ENCODE measurements at places on chromosomes 16 and 17. TPM values are rescaled to one million over a fixed set of nuclear protein-coding genes. Genes with fewer than 3 reads are reported as not detected.
A peak's percentile ranks its signal among the peaks of the same experiment; 100 is the strongest.

- DNase-seq = no peak
Measured at GRCh38 chr17:77604301-77604972, 354.1 kb upstream of the TNRC6C start.

DNA sequence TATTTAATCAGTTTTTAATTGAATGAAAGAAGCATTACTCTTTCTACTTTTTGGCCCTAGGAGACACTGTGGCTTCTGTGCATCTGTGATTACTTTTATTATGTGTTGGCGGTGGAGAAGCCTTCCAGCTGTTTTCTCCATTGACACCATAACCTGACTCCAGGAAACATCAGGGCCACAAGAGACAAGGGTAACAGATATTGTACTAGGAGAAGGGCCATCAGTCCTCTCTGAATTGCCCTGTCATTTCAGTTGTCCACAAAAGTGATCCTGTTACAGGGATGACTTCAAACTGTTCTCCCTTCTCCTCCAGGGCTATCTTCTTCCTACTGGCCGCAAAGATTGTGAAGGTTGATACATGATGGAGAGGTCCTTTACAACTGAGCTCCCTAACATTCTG lies 14.6 kb downstream of the KRT39 start:
- DNase-seq = no peak

GRCh38 chr16:26765087-26765486 lies 301.6 kb upstream of the C16orf82 start:
- peak; percentile 29 for DNase-seq

DNA sequence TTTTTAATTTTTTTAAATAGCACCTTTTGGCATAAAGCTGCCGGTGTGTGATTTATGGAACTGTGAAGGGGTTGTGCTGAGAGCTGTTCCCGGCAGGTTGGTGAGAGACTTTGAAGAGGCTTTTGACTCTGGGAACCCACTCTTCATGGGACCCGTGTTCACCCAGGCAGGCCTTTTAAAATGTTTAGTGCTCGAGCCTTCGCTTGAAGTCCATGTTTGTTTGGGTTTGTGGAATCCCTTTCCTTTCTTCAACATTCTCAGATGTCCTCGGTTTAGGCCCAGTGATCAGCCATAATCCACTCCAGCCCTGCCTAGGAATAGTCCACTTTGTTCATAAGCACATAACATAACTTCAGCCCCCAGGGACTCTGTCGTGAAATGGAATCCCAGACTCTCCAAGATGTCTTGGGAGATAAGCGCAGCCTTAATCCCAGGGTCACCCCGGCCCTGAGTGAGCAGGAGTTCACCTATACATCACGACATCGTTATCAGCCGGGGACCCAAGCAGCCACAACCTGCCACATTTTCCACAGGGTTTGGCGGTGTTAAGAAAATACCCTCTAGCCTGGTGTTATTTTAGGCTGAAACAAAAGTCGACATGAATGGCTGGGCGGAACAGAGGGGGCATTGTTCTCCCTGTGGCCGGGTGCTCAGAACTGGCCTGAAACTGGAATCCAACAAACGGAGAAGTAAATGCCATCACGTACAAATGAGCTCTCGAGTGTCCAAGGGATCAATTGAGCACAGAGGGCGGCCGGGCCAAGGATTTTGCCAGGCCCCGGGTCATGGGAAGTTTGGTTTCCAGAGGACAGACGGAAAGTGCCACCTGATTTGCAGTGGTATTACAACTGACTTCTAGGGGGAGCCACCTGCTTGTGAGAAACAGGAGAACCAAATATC lies 145.7 kb upstream of the IRX3 start:
- no peak for DNase-seq

DNA sequence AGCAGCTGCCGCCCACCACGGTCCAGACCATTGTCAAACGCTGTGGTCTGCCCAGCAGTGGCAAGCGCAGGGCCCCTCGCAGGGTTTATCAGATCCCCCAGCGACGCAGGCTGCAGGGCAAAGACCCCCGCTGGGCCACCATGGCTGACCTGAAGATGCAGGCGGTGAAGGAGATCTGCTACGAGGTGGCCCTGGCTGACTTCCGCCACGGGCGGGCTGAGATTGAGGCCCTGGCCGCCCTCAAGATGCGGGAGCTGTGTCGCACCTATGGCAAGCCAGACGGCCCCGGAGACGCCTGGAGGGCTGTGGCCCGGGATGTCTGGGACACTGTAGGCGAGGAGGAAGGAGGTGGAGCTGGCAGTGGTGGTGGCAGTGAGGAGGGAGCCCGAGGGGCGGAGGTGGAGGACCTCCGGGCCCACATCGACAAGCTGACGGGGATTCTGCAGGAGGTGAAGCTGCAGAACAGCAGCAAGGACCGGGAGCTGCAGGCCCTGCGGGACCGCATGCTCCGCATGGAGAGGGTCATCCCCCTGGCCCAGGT lies 13.0 kb downstream of the SLC52A1 start:
- DNase-seq = no peak

RBFOX1 gene
- not detected for total RNA-seq

DNA sequence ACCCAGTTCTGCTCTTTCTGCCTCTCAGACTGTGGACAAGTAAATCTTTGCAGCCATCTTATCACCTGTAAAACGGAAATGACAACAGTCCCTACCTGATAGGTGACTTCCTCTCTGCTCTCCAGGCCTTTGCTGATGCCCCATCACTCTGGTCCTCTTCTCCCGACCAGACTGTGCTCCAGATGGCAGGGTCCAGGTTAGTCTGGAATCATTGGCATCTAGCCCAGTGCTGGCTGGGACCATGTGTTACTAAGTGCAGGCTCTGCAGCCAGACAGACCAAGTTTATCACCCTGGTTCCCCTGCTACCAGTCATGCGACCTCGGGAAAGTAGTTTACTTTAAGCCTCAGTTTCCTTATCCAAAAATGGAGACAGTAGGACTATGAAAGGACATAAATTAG lies 1.8 kb upstream of the NUBP1 start:
- DNase-seq = no peak

UMOD gene
- not detected for total RNA-seq

DNA sequence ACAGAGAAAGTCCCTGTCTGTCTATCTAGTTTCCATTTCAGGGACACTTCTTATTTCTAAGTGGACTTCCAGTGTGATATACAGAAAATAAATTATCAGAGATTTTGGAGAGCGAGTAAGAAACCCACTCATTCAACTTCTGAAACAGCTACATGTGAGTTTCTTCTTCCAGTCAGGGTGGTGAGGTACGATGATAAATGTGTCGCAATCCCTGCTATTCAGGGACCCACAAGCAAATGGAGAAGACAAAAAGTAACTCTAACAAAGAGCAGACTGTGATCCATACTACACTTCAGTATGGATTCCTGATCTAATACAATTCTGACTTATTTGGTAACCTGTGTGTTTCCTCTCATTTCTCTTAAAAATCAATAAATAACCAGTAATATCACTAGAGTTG lies 16.8 kb downstream of the CNTNAP4 start:
- no peak for DNase-seq

GRCh38 chr16:50814052-50814451 lies 72.2 kb downstream of the CYLD start:
- no peak for DNase-seq

DNA sequence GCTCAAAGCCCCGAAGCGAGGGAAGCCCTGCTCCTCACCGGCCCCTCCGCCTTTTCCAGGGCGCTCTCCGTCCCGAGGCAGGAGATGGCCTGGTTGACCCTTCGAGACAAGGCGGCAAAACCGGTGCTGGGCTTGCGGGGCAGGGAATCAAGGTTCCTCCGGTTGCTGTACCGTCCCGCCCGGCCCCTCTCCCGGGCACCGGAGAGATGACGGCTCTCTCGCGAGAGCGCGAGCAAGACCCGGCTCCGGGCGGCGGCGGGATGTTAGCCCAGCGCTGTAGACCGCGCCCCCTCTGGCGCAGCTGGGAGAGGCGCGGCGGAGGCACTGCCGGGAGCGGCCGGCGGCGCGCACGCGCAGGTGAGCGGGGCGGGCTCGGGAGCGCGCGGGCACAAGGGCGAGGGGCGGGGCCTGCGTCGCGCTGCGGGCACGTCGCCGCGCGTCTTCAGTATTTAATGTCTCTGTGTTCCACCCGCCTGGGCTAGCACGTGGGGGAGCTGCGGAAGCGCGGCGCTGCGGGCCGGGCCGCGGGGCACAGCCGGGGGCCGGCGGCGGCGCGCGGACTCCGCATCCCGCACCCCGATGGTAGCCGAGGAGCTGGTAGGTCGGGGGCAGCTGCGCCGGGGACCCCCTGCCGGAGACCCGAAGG lies at the start of gene AKAP1:
AKAP1 (plus strand) TSS at position 445 of the 646 bp plus-strand sequence. CDS start 20,219 bp downstream, outside the sequence.
- peak; percentile 95 for DNase-seq

HSD17B1 gene
- total RNA-seq = 0.49 TPM

DNA sequence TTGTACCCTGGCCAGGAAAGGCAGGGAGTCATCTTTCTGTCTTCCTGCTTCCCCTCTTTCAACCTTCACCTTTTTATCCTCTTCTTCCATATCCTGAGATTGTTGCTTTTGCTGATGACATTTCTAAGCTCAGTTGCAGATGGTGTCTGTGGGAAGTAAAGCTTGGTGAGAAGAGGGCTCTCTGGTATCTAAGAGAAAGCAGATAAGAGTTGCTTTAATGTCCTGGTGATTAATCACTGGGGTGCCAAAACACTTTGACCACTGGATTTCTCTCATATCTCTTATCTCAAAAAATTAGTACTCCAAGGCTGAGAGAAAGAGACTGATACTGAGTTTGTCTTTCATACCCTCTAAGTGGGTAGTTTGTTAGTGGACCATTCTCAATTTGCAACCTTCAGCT lies 71.3 kb downstream of the NEUROD2 start:
- DNase-seq = no peak

- no peak for DNase-seq
Measured at GRCh38 chr16:89004209-89004831, 27.3 kb upstream of the CBFA2T3 start.

DNA sequence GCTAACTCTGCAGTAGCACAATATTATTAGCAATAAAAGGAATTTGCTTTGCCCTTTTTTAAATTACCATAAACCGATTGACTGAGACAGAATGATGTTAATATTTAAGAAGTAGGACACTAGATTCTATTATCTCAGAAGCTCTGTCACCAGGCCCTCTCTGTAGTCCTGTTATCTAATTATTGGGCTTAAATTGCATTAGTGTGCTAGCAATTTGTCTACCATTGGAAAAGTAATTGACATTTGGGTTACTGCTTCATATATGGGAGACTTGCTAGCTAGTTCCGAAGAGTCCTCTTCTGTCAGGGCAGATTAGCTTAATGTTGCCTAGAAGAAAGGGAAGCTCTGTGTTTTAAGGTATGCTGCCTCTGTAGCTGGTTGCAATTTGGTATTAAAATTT lies 1107.3 kb upstream of the EEF2KMT start:
- DNase-seq = no peak

DNA sequence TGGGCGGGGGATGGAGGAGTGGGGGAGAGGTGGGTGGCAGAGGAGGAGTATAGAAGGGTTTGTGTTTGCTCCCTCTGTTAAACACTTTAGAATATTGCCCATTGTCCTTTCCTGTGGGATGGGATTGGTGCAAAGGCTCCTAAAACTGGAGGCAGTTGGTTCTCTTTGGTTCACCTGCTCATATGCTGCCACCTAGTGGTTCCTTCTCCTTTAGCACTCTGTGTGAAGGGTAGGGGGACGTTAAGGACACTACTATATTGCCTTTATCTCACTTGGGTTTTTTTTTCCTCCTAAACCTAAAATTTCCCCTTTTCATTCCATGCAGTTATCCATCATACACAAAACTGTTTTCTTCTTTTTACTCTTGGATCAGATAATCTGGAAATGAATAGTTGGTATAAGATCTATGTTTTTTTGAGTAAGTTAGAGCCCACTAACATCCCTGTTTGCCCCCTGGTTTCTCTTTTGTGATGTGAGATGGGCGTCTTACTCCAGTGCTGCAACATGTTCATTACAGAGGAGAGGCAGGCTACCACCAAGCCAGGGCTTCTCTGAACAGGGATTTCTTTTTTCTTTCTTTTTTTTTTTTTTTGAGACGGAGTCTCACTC lies 23.8 kb downstream of the SNX11 start:
- peak; percentile 66 for DNase-seq

CHP2 gene
- not detected for total RNA-seq

GRCh38 chr16:85924675-85925074 lies 25.7 kb downstream of the IRF8 start:
- DNase-seq = peak; percentile 70

KRTAP4-6 gene
- total RNA-seq = not detected

ZNF821 gene
- total RNA-seq = 6.2 TPM

GRCh38 chr17:79752175-79752574 lies 21.4 kb downstream of the ENPP7 start:
- peak; percentile 65 for DNase-seq

TCAP gene
- total RNA-seq = 1.3 TPM

DNA sequence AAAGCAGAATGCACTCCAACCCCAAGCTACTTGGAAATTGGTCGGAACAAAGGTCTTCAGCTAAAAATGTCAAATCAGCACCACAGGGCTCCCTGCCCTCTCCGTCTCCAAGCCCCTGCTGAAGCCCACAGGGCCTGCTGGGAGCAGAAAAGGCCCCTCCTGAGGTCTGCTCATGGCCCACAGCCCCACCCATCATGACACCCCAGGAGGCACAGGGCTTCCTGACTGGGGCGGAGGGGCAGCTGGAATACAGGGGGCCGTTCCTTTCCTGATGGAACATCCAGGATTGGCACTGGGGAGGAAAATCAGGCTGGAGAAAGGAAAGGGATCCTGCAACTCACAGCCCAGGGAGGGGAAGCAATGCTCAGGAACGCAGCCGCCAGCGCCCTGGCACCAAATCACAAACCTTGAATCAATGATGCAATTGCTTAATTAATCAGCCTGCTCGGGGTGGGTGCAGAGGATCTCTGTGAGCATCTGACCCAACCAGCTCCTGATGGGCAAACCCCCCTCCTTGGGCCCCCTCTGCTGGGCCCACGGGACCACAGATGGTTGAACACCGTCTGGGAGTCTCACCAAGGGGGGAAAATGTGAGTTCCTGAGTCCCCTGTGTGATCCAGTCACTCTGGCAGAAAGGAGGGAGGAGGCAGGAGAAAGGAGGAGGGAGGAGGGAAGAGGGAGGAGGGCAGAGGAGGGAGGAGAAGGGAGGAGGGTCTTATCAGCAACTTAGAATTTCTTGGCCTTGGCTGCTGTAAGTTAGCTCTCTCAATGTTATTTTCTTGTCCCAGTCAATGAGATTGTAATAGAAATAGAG lies 155.5 kb downstream of the ZNF423 start:
- no peak for DNase-seq

KRTAP4-4 gene
- total RNA-seq = not detected

ZG16 gene
- not detected for total RNA-seq

GRCh38 chr17:57871863-57872262 lies 22.0 kb upstream of the MRPS23 start:
- DNase-seq = no peak

CEMP1 gene
- not detected for total RNA-seq

All from activated CD8-positive, alpha-beta T cell treated with anti-CD3 and anti-CD28 coated beads for 36 hours (primary cell).